Activated naive CD4-positive, alpha-beta T cell treated with anti-CD3 and anti-CD28 coated beads for 36 hours (primary cell): ENCODE measurements at places on chromosomes 5 and 9. TPM values are rescaled to one million over a fixed set of nuclear protein-coding genes. Genes with fewer than 3 reads are reported as not detected.

The IL4 gene
- not detected for total RNA-seq

DNA sequence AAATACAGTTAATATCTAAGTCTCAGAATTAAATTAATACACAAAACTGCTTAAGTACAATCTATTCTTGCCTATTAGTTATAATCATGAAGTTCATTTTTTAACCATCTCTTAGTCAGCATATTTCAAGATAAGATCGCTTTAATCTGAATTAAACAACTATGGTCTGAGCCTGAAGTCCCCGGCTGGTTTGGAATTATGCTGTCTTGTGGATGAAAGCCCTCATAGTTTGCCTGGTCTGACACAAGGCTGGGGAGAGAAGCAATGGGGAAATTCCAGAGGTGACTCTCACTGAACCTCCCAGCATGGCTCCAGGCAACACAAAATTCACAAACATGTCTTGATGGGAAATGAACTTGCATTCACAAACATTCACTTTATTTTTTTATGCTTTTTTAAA is 28.0 kb upstream of the GRAMD2B start:
- DNase-seq, result no peak

DNA sequence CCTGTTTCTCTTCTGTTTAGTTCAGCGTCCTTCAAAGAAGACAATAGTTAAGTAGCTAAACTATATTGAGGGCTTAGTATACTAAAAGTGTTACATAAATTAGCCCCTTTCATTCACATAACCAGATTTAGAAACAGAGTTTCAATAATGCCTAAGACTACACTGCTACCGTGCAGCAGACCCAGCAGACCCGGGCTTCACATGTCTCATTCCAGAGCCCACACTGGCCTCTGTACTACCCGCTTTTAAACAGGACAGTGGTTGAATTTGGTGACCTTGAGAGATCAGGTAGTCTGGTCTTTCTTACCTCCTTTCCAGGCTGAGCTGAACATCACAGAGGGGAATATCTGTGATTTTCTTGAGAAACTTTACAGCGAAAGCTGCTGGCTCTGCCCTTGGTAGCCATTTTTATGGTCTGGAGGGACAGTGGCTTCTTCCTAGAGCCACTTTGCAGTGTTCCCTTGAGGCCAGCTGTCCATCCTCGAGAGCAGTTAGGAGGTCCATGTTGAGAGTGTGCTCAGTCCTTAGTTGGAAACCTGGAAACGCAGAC is 56.5 kb downstream of the SLC22A5 start:
- DNase-seq, result no peak

The PCDHA9 gene
- total RNA-seq, result not detected

GRCh38 chr5:97752871-97753270 is 569.8 kb upstream of the RIOK2 start:
- DNase-seq, result no peak

The LECT2 gene
- not detected for total RNA-seq

DNA sequence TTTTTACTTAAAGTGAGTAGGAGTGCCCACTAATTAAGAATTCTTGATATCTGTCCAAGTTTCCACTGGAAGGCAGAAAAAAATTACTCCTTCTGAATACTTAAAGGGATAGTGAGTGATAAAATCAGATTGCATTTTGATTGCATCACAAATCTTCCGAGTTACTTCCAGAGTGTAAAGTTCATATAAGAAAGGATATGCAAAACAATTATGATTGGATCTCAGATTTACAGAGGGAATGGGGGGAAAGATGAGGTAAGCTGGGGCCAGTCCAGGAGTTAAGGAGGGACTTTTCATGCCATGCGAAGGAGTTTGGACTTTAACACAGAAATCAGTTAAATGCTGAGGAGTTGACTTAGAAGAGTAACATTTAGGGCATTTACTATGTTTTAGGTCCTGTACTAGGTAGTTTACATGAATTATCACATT is 9.3 kb upstream of the RNF145 start:
- no peak for DNase-seq

GRCh38 chr5:84248013-84248412 is 136.7 kb downstream of the EDIL3 start:
- DNase-seq, result no peak

- DNase-seq, result no peak
Observed at GRCh38 chr5:36373527-36374086, 71.9 kb upstream of the RANBP3L start.

GRCh38 chr5:99019812-99020697 is 91.2 kb upstream of the CHD1 start:
- no peak for DNase-seq

- no peak for DNase-seq
Observed at GRCh38 chr5:127769386-127769785, 66.2 kb downstream of the CCDC192 start.

The C9orf153 gene
- 0.31 TPM for total RNA-seq

DNA sequence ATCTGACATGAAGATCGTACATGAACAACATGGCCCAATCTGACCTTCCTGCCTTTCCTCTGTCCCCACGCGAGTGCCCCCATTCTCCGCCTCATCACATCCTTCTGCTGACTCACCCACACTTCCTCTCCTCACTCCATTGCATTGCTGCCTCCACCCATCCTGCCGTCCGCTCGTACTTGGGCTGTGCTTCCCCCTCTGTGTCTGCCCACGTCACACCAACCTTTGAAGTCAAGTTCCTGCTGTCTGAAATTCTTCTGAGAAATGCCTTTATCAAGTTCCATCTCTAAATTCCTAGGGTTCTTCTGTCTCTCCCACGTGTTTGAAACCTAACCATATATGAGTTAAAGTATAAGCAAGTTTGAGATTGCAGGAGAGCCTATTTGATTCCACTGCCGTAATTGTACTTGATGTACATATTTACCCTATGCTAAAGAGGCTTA is 18.0 kb upstream of the STARD4 start:
- peak; percentile 92 for DNase-seq

The PKD2L2 gene
- not detected for total RNA-seq

DNA sequence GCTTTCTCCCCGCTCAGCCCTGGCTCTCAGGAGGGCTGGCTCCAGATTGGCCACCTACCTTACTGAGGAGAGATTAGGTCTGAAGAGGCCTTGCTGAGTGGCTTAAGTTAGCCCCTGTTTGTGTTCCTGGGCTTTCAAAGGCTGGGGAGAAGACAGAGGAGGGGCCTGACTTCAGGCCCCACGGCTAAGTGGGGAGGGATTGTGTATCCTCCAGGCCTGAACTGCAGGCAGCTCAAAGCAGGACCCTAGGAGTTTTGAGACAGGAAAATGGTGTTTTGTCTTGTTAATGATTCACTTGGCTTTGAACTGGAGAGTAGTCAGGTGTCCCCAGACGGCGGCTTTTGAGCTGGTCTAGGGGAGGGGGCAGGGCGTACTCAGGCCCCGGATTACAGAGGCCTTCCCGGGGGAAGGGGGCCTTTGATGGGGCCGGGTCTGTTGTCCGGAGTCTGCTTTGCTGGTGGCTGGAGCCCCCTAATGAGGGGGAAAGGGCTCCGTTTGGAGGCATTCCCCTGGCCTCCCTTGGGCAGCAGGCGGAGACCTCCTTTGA is 162.0 kb upstream of the SMIM23 start:
- DNase-seq, result no peak

The TSSK1B gene
- total RNA-seq, result not detected

- no peak for DNase-seq
Observed at GRCh38 chr9:113929634-113930389, 53.7 kb downstream of the ZNF618 start.

DNA sequence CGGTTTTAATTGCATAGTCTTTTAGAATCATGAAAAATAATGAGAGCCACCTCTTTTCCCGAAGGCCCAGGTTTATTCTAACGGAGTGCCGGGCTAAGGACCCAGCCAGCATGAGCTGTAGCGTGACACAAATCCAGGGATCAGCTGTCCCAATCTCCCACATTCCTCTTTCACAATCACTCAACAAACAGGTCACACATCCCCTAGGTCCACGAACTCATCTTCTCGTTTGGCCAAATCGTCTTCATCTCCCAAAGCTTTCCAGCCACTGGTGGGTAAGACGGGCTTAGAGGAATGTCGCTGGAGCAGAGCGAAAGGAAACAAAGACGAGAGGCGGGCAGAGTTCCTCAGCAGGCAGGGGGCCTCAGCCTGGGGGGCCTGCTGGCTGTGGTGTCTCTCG is 55.5 kb upstream of the GOLPH3 start:
- no peak for DNase-seq

- DNase-seq, result no peak
Observed at GRCh38 chr9:125663127-125663526, 43.9 kb downstream of the MAPKAP1 start.

DNA sequence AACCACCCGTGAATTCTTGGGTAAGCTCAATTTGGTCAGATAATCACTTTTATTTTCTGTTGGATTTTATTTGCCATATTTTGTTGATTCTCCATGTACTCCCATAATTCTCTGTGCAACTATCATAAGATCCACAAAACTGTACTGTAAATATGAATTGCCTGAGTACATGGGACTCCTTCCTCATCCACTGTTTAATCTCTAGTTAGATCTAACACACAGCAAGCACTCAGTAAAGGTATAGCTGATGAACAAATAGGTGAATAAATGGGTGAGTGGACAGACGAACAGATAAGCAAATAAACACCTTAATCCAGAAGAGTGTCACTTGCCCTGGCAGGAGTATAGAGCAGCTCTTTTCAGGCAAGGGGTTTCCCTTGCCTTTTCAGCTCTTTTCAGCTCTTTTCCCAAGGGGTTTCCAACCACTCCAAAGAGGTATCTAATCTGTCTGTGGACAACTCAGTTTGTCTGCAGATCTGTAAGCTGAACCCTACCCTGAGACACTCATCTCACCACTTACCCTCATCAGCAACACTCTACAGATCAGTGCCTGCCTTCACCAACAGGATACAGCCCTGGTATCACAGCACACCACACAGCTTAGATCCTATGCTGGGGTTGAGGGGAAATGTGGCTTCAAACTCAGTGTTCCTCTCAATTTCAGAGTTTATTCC is 51.2 kb downstream of the SIL1 start:
- no peak for DNase-seq

DNA sequence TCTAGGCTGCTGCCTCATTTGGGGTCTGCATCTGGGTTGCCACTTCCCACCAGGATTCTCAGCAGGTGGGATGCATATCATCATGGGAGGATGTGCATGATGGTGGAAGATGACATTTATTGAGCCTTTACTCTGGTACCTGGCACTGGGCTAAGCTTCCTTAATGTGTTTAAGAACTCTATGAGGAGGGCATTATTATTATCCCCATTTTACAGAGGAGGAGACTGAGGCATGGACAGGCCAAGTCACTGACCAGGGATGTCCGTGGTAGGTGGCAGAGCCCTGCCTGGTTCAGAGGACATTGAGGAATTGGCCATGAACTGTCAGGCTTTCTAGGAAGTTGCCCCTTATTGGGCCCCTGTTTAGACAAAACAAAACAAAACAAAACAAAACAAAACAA is 31.1 kb upstream of the TIFAB start:
- no peak for DNase-seq

The PCDHGA8 gene
- total RNA-seq, result not detected

The GTF3C5 gene
- 108 TPM for total RNA-seq

DNA sequence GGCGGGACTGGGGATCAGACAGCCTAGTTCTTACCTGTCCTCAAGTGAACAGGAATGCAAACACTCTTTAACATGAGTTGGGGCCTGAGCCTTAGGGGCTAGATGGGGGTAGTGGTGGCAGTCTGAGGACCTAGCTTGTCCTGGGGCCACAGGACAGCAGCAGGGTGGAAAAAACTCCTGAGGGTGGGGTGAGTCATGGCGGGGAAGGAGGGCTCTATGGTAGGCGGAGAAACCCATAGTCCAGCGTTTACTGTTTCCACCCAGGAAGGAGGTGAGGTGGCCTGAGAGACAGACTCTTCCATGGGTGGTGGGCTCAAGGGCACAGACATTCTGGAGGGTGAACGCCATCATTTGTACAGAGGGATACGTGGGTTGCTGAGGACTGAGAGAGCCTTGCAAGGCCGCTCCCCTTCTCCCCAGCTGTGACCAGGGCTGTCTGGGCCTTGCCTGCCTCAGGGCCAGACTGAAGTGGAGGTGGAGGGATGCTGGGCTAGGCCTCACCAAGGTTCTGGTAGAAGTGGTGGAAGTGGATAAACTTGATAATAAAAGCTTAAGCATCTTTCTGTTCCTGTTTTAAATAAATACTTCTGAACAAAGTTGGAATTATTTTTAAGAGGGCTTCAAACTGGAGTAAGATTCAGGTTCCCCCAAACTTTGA is 1.1 kb upstream of the TSPAN17 start:
- no peak for DNase-seq

The PCDHB15 gene
- not detected for total RNA-seq

- no peak for DNase-seq
Observed at GRCh38 chr9:76873056-76873792, 32.7 kb downstream of the PRUNE2 start.

DNA sequence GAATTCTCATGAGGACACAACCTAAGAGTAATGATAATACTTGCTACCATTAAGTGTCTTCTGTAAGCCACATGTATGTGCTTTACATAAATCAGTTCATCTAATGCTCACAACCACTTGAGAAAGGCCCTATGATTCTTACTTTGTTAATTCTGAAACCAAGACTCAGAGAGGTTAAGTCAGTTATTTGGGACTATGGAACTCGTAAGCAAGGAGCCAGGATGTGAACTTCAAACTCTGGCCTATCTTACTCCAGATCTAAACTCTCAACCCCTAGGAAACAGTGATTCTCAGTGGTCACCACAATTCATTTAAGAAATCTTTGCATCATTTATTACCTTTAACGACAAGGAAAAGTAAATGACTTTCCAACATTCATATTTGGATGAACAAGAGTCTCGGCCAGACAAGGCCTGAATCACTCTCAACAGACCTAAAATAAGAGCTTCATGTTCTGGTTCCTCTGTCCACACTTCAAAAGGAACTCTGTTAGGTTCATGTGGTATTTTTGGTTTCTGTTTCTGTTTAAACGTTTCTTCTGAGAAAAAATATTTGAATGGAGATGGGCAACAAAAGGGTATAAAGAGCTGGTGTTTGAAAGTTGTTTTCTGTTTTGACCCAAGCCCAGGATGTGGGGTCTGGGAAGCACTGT is 104.8 kb downstream of the LPAR1 start:
- DNase-seq, result no peak

The SLIT3 gene
- 0.30 TPM for total RNA-seq

DNA sequence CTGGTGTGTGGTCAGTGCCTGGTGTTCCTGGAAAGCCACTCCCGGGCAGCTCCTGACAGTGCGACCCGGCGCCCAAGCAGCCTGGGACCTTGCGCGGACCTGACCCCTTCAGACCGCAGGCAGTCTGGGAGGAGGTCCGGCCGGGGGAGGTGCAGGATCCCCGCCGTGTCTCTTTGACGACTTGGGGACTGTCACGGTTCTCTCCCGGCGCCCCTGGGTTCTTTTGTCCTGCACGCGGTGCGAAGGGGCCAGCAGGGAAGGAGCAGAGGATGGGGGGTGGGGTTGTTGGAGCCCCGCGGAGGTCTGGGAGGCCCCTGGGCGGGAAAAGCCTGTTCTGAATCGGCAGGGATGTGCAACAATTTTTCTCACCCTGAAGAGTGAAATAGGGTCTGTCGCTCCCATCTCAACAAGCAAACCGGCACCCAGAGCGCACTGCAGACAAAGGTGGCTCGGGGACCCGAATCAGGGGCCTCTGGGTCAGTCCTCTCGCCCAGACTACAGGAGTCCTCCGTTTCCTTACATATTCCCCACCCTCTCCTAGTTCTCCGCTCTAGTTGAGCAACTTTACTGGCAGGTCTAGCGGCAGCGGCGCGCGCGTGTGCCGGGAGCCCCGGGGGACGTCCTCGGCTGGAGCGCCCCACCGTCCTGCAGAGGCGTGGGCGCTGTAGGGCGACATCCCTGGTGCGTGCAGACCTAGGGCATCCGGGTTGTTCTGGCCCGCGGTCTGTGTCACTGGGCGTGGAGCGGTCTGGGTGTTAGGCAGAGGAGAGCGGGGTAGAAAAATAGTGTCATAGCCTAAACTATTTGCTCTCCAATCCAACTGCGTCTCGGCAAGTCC is 1.2 kb downstream of the VCAN start:
- DNase-seq, result peak; percentile 30
